Activated T-helper 1 cell treated with anti-CD3 and anti-CD28 coated beads, Interleukin-12 subunit alpha, Interleukin-12 subunit beta, Interleukin-2, Interleukin-4 antibody, amounts not matched to agents 30 ng/mL and 10 ng/mL and 1 ng/mL, durations not matched to agents 14 hours and 24 hours and 36 hours (primary cell): ENCODE measurements at places on chromosomes 6 and 20. TPM values are rescaled to one million over a fixed set of nuclear protein-coding genes. Genes with fewer than 3 reads are reported as not detected.
A peak's percentile ranks its signal among the peaks of the same experiment; 100 is the strongest.

SPDEF gene
- total RNA-seq: not detected in 2 replicates

LY6G6F gene
- not detected in 2 replicates for total RNA-seq

DNA sequence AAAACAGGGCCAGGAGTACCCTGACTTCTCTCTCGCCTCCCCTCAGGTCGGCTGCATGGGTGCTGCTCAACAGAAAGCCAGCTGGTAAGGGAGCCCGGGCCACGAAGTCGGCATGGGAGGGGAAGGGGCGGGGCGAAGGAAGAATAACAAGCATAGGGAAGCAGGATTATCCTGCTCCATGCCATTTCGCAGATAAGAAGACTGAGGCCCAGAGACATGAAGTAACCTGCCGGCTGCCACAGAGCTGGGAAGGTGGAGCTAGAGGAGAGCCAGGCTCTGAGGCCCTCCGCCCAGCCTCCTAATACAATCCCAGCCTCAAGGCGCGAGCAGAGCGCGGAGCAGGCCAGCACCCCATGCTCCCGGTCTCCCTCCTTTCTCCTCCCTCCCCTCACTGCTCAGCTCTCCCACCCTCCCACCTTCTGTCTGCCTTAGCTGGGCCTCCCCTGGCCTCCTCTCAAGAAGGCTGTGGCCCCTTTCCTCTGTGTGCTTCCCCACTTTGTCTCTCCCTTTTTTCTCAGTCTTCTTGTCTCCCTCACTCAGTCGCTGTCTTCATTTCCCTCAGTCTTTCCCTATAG lies 13.2 kb upstream of the HMGA1 start:
- no peak for DNase-seq

FAM83C gene
- not detected in 2 replicates for total RNA-seq

GRCh38 chr20:550611-551010 lies 7.0 kb upstream of the CSNK2A1 start:
- DNase-seq: no peak

- no peak for DNase-seq
Measured at GRCh38 chr6:116300566-116300965, 20.8 kb upstream of the TSPYL1 start.

GRCh38 chr6:29917857-29918256 lies 24.5 kb upstream of the HLA-A start:
- no peak for DNase-seq

- DNase-seq: no peak
Measured at GRCh38 chr20:436476-436875, 25.9 kb downstream of the TBC1D20 start.

GRCh38 chr6:3900744-3901336 lies 51.7 kb downstream of the FAM50B start:
- no peak for DNase-seq

- DNase-seq: no peak
Measured at GRCh38 chr20:59884494-59884893, 48.9 kb downstream of the SYCP2 start.

GSTA3 gene
- not detected in 2 replicates for total RNA-seq

- no peak for DNase-seq
Measured at GRCh38 chr20:61260905-61261304, 8.8 kb downstream of the CDH4 start.

CTCFL gene
- not detected in 2 replicates for total RNA-seq

RNF5 gene
- total RNA-seq: 58.1 and 60.4 TPM in 2 replicates

DNA sequence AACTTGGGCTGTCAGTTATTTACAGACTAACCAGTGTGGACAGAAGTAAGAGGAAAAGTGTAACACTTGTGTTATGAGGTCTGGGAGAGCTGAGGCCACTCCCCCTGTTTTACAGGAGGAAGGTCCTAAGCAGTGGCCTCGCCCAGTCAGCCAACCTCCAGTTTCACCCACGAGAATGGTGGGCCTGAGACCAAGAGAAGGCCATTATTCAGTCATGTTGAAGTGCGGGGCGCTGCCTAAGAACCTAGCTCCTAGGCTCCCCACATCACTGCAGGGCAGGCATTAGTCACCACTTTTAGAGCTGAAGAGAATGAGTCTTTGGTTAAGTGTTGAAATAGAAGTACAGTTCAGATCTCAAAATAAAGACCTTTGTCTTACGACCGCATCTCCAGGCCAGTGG lies 27.9 kb downstream of the CDYL start:
- no peak for DNase-seq

GRCh38 chr6:79570129-79571029 lies 33.1 kb upstream of the LCA5 start:
- DNase-seq: no peak

PPIL6 gene
- total RNA-seq: 0.13 and 0.29 TPM in 2 replicates

GRCh38 chr6:34680802-34681515 lies 15.6 kb downstream of the ILRUN start:
- no peak for DNase-seq

GRCh38 chr6:75266716-75267291 lies 17.8 kb downstream of the TMEM30A start:
- no peak for DNase-seq

DNA sequence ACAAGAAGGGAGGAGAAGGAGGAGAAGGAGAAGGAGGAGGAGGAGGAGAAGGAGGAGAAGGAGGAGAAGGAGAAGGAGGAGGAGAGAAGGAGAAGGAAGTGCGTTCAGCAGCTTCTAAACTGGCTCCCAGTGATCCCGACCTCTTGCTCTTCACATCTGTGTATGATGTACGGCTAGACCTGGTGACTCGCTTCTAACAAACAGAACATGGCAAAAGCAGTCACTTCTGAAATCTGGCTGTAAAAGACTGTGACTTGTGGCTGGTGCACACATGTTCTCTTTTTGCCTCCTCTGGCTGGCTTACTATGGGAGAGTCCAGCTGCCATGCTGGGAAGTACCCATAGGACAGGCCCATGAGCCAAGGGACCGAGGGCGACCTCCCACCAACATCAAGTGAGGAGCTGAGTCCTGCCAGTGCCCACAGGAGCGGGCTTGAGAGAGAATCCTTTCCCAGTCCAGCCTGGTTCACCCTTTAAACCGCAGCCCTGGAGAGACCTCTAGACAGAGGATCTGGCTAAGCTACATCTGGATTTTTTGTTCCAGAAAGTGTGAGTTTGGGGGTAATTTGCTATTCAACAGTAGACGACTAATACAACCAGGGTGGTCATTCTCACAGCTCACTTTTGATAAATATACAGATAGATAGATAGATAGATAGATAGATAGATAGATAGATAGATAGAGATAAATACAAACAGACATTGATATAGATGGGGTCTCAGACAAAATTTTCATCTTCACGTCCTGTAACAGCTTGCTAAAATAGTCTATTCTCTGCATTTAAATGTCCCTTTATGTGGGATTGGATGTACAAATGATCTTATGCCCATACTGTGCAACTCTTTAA lies 42.3 kb downstream of the RPP40 start:
- no peak for DNase-seq

DNA sequence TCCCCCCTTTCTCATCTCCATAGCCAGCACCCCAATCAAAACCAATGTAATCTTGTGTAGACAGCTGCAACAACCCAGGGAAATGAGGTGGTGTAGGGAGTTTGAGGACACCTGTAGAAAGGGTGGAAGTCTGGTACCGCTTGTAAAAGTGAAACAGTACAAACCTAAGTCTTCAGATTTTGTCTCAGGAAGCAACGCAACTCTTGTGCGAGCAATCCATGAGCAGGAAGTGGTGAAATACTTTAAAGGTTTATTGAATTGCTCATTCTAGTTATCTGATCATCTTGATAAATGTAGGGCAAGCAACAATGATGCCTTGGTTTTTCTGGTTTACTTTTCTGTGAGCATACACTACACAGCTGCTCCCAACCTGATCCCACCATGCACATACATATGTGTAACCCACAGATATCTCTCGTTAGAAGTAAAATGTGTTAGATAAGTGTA lies 71.1 kb upstream of the THEMIS start:
- DNase-seq: peak; percentile 63

DNA sequence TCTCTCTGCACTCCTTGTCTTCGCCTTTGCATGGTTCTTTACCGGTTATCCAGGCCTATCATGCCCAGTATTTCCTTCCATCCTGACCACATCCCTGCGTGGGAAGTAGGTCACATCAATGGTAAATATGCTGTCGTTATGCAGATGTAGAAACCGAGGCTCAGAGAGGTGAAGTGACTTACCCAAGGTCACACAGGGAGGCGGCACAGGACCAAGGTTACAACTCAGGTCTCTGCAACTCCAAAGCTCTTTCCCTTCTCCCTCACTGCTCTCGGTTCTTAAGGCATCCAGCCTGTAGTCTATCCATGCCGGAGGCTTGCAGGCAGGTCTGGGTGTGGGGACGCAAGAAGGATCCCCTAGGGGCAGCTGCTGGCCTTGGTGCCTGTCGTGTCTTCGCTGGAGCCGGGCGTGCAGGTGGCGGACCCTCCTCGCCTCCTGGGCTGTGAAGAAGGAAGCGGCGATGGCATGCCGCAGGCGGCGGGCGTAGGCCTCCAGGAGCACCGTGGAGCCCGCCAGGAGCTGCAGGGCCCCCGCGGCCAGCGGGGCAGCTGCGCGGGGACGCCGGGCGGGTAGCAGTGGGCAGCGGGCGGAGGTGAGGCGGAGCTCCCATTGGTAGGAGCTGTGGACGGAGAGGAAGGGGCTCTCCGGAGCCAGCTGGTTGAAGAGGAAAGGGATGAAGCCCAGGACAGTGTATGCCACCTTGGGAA lies 9.1 kb downstream of the OCSTAMP start:
- no peak for DNase-seq

HAO1 gene
- not detected in 2 replicates for total RNA-seq

DNA sequence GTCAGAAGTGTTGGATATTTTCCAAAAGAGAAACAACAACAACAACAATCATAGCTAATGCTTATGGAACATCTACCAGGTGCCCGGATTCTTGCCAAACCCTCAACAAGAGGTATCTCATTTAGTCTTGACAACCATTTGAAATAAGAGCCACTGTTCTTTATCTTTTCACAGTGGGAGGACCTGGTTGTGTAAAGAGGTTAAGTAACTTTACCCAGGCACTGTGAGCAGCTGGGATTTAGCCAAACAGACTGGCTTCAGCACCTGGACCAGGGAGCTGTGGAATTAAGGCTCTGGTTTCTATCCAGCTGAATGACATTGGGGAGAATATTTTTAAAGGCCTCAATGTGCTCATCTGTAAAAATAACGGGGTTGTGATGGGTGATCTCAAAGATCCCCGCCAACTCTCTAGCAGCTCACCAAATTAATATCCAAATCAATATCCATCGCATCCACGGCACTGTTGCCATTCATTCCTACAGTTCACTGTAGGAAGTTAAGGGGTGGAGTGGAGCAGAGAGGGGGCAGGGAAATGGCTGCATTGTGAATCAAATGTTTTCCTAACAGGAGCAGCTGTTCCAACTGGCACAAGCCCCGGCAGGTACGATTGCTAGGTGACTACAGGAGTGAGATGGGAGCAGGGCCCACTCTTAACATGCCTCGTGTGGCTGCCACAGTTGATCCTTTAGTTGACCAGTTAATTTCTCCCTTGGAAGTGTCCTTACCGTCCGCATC lies 61.8 kb downstream of the GCNT2 start:
- no peak for DNase-seq

GRCh38 chr20:8213831-8214587 lies 81.9 kb downstream of the PLCB1 start:
- DNase-seq: peak; percentile 4

- DNase-seq: no peak
Measured at GRCh38 chr6:100761841-100762240, 119.3 kb downstream of the ASCC3 start.

DNA sequence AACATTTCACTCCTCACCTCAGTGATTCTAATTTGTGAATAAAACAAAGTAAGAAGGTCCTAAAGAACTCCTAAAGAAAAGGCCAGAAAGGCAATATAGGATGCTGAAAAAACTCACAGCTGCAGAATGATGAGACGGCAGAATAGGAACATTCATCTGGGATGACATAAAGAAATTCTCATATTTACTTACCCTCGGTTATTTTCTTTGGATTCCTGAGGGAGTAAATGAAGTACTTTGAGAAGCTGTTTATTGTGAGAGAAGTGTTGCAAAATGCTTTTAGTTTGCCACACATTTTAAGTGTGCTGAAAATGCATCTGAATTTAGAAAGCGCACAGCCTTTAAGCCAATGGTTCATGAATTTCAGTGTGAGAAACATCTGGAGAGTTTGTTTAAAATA lies 35.7 kb upstream of the RBL1 start:
- no peak for DNase-seq

DNA sequence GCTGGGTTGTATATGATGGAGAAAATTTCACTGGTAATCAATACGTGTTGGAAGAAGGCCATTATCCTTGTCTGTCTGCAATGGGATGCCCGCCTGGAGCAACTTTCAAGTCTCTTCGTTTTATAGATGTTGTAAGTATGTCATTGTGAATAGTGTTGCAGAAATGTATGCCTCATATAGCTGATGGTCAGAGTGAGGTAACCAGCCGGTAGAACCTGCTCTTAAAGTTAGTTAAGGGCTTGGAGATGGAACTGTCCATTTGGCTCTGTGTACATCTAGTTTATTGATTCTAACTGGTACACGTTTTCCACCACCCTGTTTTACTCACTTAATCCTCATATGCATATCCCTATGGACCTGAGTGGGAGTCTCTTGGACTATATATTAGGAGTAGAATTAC lies 73.5 kb downstream of the RTN4IP1 start:
- no peak for DNase-seq

DNA sequence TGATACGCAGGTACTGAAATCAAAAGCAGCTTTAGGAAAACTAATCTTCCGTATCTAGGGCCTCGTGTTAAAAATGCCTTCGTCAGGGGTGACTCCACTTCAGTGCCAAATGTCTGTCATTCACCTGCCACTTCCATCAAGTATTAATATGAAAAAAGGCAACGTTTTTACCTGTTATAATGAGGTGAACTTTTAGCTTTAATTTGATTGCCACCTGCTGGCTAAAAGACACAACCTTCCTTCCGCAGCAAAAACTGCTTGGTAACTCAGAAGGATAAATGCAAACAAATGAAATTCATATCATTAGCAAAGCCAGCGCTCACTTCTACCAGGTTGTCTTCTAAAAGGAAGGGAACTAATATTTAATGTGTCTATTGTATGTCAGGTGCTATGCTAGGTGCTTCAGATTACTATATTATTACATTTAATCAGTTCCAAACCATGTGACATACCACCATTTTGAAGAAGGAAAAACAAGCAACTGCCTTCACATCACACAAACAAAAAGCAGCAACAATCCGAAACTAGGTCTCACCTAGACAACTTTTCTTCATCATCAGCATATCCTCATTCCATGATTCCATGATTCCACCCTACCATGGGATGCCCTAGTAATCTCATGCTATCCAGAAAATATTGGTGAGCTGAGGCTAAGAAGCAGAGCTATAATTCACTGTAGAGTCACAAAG lies 20.6 kb upstream of the ARHGAP18 start:
- DNase-seq: no peak

THBS2 gene
- total RNA-seq: not detected in 2 replicates

- no peak for DNase-seq
Measured at GRCh38 chr6:163608204-163608644, 193.7 kb downstream of the QKI start.

DNA sequence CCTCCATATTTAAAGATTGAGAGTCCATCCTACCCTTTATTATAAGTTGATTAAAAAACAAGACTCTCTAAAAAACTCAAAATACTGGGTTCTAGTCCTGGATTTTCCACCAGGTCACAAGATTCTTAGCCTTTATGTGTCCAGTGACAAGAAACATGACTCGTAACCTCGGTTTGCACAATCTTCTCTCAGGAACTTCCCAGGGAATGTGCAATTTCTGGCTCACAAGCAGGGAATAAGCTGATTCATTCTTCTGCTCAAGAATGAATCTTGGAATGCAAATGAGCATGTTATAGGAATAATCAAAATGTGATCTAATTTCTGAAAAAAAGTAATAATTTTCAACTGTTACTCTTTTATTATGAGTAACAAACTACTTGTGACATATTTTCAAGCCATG lies 45.1 kb downstream of the OGFRL1 start:
- DNase-seq: no peak
